ENCODE measurements at places on chromosomes 3 and 15.

GRCh38 chr3:35200056-35200455 lies 439.3 kb upstream of the ARPP21 start:
- DNase-seq, result no peak

- no peak for DNase-seq
Observed at GRCh38 chr3:129795186-129796010, 98.1 kb downstream of the TMCC1 start.

DNA sequence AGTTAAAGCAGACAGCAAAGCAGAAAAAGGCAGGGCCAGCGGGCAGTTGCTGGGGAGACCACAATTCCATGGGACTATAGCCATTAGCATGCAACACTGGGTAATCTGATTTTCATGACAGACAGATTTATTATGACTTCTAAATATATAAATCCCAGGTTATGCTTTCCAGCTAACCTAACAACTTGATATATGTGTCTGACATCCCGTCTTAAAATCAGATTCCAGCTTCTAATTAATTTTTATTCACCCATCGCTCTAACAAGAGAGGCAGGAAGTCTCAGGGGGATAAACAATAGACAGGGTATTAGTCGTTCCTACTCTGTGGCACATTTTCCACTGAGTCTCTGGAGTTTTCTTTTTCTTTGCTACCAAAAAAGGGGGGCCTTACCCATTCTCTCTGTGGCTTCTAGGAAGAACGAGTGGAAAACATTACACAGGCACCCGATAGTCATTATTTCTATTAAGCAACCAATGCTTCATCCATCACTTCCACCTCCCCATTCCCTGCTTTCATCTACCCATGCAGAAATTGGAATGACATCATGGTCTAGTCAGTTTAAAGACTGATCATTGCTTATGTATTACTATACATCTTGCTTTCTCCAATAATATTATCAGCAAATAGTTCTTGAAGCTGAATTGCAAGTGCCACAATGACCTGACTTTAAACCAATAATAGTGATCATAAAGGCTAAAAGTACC lies 173.1 kb downstream of the FHIT start:
- DNase-seq, result no peak

DNA sequence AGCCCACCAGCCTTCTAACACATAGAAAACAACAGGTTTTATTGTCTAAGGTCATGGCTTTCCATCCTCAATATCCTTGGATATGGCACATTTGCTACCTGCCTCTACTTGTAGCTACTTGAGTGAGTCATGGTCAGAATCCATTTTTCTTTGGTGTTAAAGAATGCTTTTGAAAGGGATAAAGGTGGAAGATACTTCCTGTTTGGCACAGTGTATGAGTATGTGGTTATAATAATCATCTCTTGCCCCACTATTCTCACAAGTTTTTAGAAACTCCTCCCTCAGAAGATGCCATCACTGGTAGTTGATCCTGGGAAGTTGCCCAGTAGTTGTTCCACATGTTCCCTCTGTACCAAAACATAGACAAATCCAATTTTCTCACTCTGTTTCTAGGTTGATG lies 508.6 kb upstream of the IL12A start:
- DNase-seq, result no peak

- no peak for DNase-seq
Observed at GRCh38 chr15:27798807-27799206, 300.3 kb downstream of the OCA2 start.

- DNase-seq, result no peak
Observed at GRCh38 chr15:51155891-51156290, 61.2 kb upstream of the TNFAIP8L3 start.

- no peak for DNase-seq
Observed at GRCh38 chr15:91068966-91069365, 31.1 kb upstream of the SV2B start.

DNA sequence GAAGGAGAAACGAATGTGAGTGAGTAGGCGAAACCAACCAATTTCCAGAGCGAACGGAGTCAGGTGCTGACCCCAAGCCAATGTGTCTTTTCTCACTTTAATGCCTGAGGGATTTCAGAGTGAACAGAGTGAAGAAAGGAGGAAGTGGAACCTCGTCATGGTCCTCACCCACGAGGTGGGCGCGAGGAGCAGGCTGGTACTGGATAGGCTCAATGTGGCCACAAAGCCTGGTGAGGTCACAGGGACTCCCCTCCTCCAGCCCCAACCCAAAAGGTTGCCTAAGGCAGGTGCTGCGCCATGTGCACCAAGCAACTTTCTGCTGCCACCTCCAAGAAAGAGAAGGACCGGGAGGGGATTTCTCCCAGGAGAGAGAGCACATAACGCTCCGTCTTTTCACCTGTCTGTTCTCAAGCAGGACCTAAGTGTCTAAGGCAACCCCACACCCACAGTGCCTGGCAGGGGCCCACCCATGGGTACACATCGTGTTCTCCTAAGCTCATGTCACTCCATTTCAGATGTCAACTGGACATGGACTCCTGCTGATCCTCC lies 3.8 kb downstream of the NRROS start:
- DNase-seq, result no peak

DNA sequence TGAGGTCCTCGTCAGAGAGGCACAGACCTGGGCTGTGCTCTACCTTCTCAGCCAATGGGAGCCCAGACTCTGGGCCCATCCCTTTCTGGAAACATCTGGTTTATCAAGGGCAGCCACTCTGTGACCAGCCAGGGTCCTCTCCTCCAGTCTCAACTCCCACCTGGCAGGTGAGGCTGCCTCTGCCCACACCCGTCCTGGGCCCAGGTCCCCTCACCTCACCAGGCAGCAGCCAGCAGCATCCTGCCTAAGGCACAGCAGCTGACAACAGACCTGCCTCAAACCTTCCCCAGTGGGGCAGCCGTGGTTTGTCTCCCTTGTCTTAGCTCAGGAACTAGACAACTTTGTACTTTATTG lies 8.7 kb upstream of the VIPR1 start:
- no peak for DNase-seq

GRCh38 chr3:159854500-159855124 lies 134.0 kb upstream of the IL12A start:
- no peak for DNase-seq

- DNase-seq, result no peak
Observed at GRCh38 chr15:90232941-90233386, 777 bp downstream of the CIB1 start.

DNA sequence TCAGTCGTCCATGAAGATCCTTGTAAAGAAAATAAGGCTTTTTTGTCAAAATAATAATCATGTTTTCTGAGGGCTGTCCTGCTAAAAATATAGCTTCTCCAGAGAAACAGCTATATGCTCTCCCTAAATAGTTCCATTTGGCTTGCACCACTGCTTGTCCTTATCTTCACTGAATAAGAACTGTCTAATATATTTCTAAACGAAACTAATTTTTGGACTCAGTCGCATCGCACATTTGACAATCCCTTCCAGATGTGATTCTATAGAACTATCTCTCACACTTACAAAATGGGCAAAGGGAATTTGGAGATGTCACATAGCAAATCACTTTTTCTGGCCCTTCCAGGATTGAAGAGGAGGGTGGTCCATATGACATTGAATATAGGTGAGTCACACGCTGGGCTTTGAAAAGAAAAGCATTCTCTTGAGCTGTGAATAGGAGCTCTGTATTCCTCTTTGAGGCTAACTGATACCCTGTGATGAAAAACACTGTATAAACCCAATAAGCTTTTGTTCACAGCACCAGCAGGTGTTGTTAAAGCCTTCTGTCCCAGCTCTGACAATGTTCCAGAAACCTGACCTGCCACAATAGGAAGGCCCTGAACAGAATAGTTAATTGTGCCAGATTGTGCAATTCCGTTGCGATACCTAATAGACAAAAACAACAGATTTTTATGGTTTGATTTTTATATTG lies 1144.2 kb downstream of the ROBO2 start:
- no peak for DNase-seq

- no peak for DNase-seq
Observed at GRCh38 chr3:158859362-158859761, 57.5 kb downstream of the MFSD1 start.

DNA sequence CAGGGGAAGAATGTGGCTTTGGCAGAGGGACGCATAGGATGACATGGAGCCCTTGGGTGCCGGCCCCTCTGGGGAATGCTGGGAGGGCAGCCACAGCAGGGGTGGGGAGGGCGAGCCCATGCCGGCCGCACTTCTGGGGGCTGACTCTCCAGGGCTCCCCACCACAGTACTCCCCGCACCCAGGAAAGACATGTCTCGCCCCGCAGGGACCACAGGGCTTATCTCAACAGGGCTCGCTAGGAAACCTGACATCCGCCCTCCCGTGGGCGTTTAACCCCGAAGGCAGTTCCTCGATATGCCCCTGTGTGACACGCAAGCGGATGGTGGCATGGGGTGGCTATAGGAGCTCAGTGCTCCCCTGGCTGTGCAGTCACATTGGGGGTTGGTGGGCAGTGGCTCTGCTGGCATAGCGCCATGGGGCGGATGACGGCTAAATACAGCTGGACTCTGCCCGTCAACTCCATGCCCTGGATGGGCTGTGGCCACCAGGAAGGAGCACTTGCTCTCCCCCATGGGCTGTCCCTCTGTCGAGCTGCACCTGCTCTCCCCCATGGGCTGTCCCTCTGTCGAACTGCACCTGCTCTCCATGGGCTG lies 141.4 kb downstream of the ADAMTS17 start:
- no peak for DNase-seq

- no peak for DNase-seq
Observed at GRCh38 chr3:20909511-20909910, 723.5 kb upstream of the SGO1 start.

DNA sequence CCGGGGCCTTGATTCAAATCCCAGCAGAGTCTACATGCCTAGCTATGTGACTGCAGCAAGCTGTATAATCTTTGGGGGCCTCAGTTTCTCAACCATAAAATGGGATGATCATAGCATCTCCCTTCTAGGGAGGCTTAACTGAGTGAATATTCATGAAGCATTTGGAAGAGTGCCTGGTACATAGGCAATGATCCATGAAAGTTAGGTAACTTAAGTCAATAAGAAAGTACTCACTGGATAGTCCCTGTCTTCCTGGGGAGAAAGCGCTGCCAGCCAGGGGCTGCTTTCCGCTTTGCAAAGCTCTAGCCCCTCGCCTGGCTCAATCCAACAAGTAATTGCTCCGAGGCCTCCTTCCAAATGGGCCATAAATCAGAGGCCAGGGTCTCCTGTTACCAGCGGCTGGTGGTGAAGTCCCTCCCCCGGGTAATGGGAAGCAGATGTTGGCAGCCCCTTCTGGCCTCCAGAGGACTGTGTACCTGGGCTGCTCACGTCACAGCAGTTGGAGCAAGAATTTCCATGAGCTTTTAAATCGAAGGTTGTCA lies 521.9 kb upstream of the PROK2 start:
- DNase-seq, result no peak

DNA sequence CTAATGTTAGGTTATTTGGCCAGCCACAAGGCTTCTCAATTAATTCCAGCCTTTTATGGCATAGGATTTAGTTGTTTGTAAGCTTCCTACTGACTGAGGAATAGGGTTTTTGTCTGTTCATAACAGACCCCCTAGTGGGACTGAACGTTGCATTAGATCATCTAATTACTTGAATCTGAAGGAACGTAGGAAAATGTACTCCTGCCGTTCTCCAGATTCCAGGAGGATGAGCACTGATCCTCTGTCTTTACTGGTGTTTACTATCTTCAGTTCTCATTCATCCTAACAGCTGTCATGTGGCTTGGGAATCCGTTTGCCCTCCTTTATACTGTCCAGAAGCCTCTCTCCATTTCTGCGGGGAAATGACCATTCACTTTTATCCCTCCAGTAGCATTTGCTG lies 52.7 kb downstream of the RAD54L2 start:
- DNase-seq, result no peak

- no peak for DNase-seq
Observed at GRCh38 chr3:98945666-98946065, 44.2 kb upstream of the DCBLD2 start.

GRCh38 chr3:52696830-52697631 lies 8.6 kb downstream of the GLT8D1 start:
- DNase-seq, result no peak

DNA sequence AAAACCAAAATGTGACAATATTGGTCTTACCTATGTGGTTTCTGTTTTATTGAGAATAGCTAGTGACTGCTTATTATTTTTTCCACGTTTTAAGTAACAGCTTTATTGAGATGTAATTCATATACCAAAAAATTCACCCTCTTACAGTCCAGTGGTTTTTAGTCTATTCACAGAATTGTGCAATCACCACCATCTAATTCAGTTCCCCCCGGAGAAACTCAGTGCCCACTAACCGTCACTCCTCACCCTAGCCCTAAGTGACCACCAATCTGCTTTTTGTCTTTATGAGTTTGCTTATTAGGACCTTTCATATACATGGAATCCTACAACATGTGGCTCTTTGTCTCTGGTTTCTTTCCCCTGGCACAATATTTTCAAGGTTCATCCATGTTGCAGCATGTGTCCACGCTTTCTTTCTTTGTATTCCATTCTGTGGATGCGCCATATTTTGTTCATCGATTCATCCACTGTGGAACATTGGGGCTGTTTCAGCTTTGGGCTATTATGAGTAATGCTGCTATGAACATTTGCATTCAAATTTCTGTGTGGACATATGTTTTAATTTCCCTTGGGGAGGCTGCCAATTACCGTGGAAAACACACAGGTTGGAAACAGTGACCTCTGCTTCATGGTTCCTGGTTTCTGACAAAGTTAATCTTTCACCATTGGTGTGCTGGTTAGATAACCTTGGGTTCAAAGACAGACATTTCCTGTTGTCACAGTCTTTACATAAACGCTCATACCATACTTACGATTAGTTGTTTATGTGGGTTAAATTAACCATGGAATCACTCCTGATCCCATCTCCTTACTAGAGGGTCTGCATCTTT lies 3.2 kb upstream of the BCL2L10 start:
- DNase-seq, result no peak

- DNase-seq, result no peak
Observed at GRCh38 chr15:91284758-91285466, 184.9 kb downstream of the SV2B start.

- no peak for DNase-seq
Observed at GRCh38 chr3:35594739-35595138, 44.6 kb upstream of the ARPP21 start.

GRCh38 chr15:79002581-79002980 lies 57.7 kb upstream of the CTSH start:
- no peak for DNase-seq

- no peak for DNase-seq
Observed at GRCh38 chr3:192915722-192916121, 1.9 kb downstream of the MB21D2 start.

- no peak for DNase-seq
Observed at GRCh38 chr3:157079676-157080369, 80.1 kb downstream of the CCNL1 start.

DNA sequence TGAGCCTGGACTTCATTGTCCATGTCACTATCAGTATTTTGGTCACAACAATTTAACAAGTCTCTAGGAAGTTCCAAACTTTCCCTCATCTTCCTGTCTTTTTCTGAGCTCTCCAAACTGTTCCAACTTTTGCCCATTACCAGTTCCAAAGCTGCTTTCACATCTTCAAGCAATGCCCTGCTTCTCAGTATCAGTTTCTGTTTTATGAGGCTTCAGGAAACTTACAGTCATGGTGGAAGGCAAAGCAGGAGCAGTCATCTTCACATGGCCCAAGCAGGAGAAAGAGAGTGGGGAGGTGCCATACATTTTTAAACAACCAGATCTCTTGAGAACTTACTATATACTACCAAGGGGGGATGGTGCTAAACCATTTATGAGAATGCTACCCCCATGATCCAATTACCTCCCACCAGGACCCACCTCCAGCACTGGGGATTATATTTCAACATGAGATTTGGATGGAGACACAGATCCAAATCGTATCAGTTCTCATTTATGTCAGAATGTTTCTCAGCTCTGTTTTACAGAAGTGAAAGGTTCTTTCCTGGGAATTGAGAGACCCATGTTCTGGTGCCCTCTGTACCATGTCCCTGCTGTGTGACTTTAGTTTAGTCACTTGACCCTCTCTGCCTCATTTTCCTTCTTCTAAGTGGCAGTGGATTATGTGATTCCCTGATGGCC lies 169.7 kb downstream of the PLCL2 start:
- DNase-seq, result no peak
